ENCODE measurements at places on chromosomes 6 and 20. TPM values are rescaled to one million over a fixed set of nuclear protein-coding genes. Genes with fewer than 3 reads are reported as not detected.

DNA sequence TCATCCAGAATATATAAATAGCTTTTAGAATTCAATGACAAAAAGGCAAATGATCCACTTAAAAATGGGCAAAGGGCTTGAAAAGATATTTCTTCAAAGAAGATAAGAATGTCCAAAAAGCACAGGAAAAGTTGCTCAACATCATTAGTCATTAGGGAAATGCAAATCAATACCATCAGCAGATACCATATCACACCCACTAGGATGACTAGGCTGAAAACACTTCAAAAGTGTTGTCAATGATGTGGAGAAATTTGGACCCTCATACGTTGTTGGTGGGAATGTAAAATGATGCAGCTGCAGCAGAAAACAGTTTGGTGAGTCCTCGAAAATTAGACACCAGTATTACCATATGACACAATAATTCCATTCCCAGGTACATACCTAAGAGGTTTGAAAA, 303.6 kb upstream of the SLC35B3 start:
- no peak overlapping the region for H3K27ac ChIP-seq
- no peak for DNase-seq
- H3K27me3 ChIP-seq, result no peaks in the 10 kb centered on the region
- H3K4me3 ChIP-seq, result no peak overlapping the region

GRCh38 chr20:22824077-22824476, 211.0 kb upstream of the SSTR4 start:
- H3K4me3 ChIP-seq, result no peak overlapping the region
- H3K36me3 ChIP-seq, result no peaks in the 10 kb centered on the region
- no peak overlapping the region for H3K27ac ChIP-seq
- no peaks in the 10 kb centered on the region for H3K27me3 ChIP-seq
- H3K4me1 ChIP-seq, result no peaks in the 10 kb centered on the region

DNA sequence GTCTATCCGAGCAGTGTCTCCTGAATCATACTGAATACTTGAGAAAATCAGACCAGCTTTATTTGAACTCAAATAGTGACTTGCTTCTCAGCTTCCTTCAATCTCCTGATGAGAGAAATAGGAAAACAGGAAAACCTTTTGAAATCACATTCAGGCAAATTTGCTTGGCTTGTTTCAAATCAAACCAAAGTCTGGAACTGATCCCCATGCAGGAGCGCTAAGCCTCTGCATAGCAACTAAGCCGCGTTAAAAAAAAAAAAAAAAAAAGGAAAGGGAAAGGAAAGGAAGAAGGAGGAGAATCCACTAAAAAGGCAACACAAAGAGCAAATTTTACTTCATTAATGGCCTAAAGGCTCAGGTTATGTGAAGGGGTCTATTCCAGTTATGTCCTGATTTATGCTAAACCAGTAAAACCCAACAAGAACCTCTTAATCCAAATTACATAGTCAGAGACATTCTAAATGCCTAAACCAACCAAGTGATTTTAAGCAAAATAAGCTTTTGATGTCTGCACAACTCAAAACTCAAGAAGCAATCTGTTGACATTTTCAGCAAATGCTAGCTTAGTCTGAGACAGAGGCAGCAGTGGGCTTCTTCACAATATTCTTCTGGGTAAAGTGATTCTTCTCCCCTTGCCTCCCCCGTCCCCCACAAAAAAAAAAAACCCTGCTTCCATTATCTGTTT, 112.5 kb downstream of the SOBP start:
- no peaks in the 10 kb centered on the region for H3K4me1 ChIP-seq
- H3K36me3 ChIP-seq, result no peaks in the 10 kb centered on the region
- no peak overlapping the region for H3K27ac ChIP-seq
- DNase-seq, result no peak
- H3K27me3 ChIP-seq, result no peaks in the 10 kb centered on the region

GRCh38 chr6:84645000-84645399, 119.4 kb downstream of the TBX18 start:
- no peaks in the 10 kb centered on the region for H3K4me1 ChIP-seq
- H3K36me3 ChIP-seq, result no peaks in the 10 kb centered on the region
- no peak overlapping the region for H3K27ac ChIP-seq
- no peak overlapping the region for H3K4me3 ChIP-seq

Gene C6orf58
- 0.23 TPM for polyA plus RNA-seq

Measured in pancreas (tissue), 10 donors.